ENCODE measurements at places on chromosomes 7 and 10.

DNA sequence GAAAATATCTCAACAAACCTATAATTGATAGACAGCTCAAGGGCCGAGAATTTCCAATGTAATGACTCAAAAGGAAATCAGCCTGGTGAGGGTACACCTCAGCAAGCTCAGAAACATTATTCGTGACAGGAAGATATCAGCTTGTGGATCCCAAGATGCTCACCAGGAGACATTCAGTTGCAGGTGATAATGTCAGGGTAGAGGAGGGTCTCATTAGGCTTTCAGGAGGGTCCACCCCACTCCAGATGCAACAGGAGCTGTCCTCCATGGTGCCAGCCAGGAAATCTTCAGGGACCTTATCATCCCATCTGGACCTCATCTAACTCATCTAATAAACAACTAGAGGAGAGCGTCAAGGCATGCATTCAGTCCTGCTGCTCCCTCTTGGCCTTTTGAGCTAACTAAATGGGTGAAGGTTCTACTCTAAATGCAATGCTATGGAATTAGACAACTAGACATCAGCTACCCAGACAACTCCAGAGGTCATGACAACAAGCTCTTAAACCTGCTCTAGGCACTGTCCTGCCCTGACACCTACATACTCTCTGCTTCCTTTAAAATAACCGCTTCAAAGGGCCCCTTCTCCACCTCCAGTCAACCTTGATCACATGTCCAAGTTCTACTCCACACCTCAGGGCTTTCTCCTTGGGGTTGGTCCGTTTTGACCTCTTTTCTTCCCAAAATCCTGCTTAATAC, 4.3 kb upstream of the GIMAP5 start:
- no peak for DNase-seq

- no peak for DNase-seq
Observed at GRCh38 chr7:140333223-140333622, 65.1 kb downstream of the SLC37A3 start.

- DNase-seq = no peak
Observed at GRCh38 chr7:21773326-21773725, 172.4 kb downstream of the CDCA7L start.

DNA sequence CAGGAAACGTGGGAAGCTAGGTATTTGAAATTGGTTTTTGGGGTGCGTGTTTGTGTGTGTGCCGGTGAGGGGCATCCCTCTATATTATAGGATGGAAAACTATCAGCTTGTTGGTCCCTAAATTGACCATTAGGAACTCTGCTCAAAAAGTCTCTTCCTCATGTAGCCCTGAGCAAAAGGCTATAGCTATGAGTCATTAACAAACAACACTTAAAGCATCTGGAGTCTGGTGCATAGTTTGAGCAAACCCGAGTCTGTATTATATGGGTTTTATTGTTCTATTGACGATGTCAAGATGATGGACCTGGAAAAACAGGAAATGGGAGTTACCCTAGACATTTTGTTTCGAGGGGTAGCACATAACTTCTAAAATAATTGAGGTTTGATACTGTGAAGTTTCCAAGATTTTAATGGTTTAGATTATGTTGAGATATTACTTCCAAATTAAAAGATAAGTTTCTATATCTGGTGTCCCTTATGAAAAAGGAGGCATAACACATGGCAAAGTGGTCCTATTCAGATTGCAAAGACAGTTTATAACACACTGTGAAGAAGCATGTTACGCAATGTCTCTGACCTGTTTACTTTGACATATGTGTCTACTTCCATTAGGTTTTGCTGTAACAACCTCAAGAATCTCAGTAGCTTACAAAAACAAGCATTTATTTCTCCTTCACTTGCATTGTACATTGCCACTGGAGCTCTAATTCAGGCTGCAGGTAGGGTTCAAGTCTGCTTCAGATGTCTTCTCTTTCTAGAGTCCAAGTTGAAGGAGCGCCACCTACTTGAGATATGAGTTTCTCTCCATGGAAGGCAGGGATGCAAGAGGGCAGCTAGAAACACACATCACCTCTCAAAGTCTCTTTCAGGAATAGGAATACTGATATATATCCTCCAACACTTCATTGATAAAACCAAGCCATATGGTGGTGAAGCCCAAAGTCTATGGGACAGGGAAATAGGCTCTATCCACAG, 357.7 kb downstream of the PHF14 start:
- DNase-seq = peak; percentile 7

DNA sequence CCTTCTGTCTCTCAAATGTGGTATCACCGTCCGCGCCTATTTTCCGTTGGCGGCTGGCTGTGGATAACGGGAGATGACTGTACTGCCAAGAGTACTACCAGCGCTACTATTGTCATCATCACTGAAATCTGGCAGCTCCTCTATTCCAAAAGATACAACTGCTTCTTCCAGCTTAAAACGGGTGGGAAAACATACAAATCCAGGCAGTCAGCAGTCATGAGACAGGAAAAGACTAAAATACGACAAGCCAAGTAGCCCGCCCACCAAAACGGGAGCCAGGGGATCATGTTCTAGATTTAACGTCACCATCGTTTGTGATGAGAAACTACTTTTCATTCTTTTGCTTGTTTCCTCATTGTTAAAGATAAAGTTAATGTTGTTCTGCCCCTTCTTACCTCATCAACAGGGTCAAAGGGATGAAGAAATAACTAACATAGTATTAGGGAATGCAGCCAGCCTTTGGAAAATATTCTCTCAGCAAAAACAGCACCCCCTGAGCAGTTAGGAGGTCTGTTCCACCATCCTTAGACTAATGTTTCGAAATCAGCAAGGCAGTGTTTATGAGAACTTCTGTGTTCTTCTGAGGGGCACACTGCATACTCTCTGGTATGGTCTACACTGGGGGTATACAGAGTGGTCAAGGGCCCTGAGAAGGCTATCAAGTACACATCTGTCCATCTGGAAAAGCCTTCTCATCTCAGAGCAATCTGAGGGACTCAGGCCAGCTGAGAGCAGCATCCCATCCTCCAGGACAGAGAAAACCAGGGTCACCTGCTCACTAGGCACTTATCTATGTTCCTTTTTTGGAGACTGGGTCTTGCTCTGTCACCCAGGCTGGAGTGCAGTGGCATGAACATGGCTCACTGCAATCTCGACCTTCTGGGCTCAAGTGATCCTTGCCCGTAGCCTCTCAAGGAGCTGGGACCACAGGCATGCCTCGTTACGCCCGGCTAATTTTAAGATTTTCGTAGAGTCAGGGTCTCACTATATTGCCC, 47.5 kb downstream of the GNA12 start:
- no peak for DNase-seq

GRCh38 chr7:115226410-115226809, 304.5 kb downstream of the MDFIC start:
- DNase-seq = no peak

GRCh38 chr10:2990764-2991163, 76.6 kb upstream of the PFKP start:
- DNase-seq = no peak

- DNase-seq = peak; percentile 31
Observed at GRCh38 chr7:8035647-8036518, 67.3 kb downstream of the GLCCI1 start.

DNA sequence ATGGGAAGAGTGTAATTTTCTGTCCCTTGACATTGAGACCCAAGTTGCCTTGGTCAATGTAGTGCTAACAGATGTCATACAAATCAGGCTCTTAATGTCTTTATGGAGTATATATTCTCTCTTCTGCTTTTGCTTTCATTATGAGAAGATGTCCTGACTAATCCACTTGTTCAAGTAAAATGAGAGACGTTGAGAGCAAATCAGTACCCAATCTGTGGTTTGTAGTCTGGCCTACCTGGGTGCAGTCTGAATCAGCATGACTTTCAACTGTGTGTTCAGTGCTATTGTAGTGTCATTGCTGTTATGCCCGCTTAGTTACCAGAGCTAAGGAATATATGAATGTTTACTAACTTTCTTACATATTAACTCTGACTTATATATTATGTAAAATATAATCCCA, 612.4 kb downstream of the ANKRD7 start:
- no peak for DNase-seq

- DNase-seq = peak; percentile 97
Observed at GRCh38 chr10:102629661-102630614, 14.3 kb upstream of the TRIM8 start.

DNA sequence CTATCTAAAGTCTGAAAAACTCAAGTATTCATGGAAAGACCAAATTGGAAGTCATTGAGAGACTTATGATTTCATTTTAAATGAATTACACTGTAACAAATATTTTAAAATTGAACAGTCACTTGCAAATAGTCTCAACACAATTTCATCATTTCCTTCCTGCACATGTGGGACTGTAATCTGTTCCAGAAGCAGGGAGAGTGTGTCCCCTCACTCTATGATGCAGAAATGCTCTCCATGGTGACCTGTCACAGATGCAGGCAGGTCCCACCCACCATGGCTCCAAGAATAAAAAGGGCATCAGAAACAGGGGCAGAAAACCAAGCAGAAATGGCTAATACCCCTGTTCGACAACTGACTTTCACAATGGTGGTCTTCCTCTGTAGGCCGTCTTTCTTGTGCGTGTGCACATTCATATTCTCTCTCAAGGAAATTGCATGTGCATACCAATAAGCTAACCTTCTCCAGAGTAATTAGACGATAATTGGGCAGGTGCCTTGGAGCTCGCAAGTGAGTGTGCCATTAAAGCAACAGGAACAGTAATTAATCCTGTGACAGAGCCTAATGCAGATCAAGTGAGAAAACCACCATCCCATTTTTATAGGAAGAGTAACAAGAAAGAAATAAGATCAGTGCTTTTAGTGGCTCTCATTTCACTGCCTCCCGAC, 170.9 kb downstream of the ZMYND11 start:
- DNase-seq = no peak

DNA sequence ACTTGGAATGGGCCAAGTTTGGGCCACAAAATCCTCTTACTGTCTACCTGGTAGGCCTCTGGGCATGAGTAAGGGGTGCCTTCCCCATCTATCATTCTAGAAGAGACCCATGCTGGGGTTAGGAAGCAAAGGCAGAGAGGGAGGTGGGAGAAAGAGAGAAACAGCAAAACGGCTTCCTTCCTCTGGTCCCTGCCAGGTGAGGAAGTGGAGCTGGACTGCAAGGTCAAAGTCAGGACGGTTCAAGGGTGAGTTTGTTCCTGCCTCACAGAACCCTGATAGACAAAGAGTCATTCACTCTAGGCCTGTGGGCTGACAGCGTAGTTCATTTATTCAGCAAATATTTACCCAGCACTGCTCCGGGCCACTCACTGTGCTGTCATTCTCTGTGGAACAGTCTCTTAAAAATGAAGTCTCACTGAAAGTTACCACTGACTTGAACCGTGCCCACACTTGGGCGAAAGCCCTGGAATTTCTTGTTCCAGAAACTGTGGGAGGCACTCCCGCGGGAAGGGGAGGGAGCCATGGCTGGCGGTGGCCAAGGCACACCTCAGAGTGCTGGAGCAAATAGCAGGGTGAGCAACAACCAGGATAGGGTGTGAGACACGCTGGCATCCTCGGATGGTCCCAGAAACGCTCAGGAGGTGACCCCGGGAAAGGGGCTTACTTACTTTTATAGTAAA, 26.2 kb upstream of the ECHDC3 start:
- DNase-seq = no peak

- no peak for DNase-seq
Observed at GRCh38 chr10:21934307-21934706, 69.2 kb downstream of the DNAJC1 start.

- no peak for DNase-seq
Observed at GRCh38 chr10:1210667-1211066, 154.5 kb downstream of the WDR37 start.

All from EL (cell line).